ENCODE measurements at places on chromosomes 5 and 9.
A peak's percentile ranks its signal among the peaks of the same experiment; 100 is the strongest.

DNA sequence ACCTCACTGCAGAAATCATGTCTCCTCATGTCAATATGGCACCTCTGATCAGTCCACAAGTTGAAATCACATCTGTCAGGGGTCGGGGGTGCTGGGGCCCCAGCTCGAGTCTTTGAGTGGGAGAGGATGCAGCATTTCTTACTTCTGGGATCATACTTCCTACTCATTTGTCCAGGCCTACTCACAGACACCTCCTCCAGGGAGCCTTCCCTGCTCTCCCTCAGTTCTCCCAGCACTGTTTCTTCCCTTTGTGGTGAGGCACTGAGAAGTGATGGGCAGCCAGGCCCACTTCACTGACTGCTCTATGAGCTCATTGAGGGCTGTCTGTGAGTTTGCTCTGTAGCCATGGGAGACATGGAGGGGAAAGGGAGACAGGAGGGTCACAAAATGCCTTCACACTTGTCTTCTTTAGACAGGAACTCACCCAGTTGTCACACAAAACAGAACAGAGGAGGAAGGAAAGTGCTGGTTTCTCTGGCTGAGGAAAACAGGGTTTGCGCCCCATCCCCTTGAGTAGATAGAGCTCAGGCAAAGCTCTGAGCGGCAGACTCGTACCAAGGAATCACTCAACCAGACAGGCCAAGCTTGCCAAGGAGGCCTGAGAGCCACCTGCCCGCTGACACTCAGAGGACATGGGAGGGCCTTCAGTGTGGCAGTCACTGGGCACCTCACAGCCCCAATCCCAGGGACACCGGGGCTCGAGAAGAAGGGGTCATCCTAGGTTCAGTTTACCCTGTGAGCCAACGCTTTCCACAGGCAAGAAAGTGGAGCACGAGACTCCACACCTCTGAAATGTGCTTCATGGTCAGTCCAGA, 152.9 kb downstream of the GABBR2 start:
- DNase-seq = no peak
- H3K4me3 ChIP-seq = no peak overlapping the region
- H3K4me1 ChIP-seq = no peaks in the 10 kb centered on the region
- no peaks in the 10 kb centered on the region for H3K36me3 ChIP-seq

GRCh38 chr5:131164191-131165118, 601 bp downstream of the HINT1 start:
- H3K4me1 ChIP-seq = no peaks in the 10 kb centered on the region
- DNase-seq = peak; percentile 88
- no peaks in the 10 kb centered on the region for H3K27me3 ChIP-seq
- H3K4me3 ChIP-seq = peak overlapping the region; percentile 84

DNA sequence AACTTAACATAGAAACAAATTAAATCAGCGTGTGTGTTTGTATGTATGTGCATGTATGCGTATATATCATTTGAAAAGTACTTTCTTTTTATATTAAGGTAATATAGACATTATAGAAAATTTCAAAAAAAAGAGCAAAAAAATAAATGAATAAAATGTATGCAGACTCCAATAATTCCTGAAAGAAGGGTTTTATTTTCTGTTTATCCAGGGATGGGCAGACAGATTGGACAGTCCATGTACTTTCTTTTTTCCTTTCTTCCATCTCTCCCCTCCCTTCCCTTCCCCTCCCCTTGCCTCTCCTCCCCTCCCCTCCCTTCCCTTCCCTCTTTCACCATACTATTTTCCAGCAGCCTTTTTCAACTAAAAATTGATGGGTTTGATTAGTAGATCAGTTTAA, 123.8 kb downstream of the SGCD start:
- no peaks in the 10 kb centered on the region for H3K27me3 ChIP-seq
- no peak overlapping the region for H3K27ac ChIP-seq
- H3K4me3 ChIP-seq = no peak overlapping the region
- H3K4me1 ChIP-seq = no peaks in the 10 kb centered on the region
- H3K36me3 ChIP-seq = no peaks in the 10 kb centered on the region

- DNase-seq = no peak
- no peaks in the 10 kb centered on the region for H3K27me3 ChIP-seq
- H3K4me3 ChIP-seq = no peak overlapping the region
- H3K27ac ChIP-seq = no peak overlapping the region
- H3K4me1 ChIP-seq = no peaks in the 10 kb centered on the region
Observed at GRCh38 chr9:70427161-70427945, 12.9 kb upstream of the KLF9 start.

GRCh38 chr5:157267761-157268480, 2.0 kb downstream of the CYFIP2 start:
- no peaks in the 10 kb centered on the region for H3K36me3 ChIP-seq
- H3K4me3 ChIP-seq = no peak overlapping the region
- H3K27me3 ChIP-seq = no peaks in the 10 kb centered on the region
- H3K27ac ChIP-seq = no peak overlapping the region

GRCh38 chr5:36058776-36059175, 7.9 kb downstream of the UGT3A2 start:
- no peak overlapping the region for H3K4me3 ChIP-seq
- no peaks in the 10 kb centered on the region for H3K36me3 ChIP-seq
- no peaks in the 10 kb centered on the region for H3K27me3 ChIP-seq
- no peak overlapping the region for H3K27ac ChIP-seq
- no peak for DNase-seq
- H3K4me1 ChIP-seq = no peaks in the 10 kb centered on the region

- no peak for DNase-seq
- no peak overlapping the region for H3K27ac ChIP-seq
- H3K36me3 ChIP-seq = no peaks in the 10 kb centered on the region
- H3K4me1 ChIP-seq = no peaks in the 10 kb centered on the region
- H3K27me3 ChIP-seq = no peaks in the 10 kb centered on the region
Observed at GRCh38 chr5:159682623-159683022, 233.7 kb upstream of the ADRA1B start.

GRCh38 chr5:73352649-73353230, 95.8 kb downstream of the FOXD1 start:
- DNase-seq = no peak
- no peaks in the 10 kb centered on the region for H3K4me1 ChIP-seq
- H3K36me3 ChIP-seq = no peaks in the 10 kb centered on the region

DNA sequence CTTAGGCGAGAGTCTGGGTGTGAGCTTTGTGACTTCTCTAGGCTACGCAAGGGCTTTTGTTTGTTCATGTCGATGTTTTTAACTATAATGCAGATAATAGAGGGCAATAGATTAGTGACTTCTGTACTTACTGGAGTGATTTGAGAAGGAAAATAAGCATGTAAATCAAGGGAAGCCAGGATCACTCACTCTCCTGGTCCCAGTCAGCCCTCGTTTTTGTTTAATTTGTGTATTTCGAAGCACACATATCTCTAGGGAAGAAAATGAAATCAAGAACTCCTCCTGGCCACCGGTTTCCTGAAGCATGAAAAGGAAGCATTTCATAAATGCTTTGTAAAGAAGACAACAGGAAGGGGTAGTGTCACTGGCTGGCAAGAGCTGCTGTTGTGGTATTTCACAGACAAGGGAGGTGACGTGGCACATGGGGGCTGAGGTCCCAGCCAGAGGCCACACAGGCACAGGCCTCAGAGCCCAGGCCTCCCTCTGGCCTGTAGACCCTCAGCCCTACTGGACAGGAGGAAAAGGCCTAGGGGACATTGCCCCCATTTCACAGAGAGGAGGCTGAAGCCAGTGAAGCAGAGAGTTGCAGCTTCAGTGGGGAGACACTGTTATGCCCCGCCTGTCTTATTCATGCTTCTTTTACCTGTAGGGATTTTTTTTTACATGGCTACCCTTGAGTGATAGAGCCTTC, 34.1 kb downstream of the IRF1 start:
- peaks cover 6% of the 10 kb centered on the region for H3K4me1 ChIP-seq
- no peak overlapping the region for H3K4me3 ChIP-seq
- no peak for DNase-seq
- no peaks in the 10 kb centered on the region for H3K27me3 ChIP-seq
- no peaks in the 10 kb centered on the region for H3K36me3 ChIP-seq

- H3K36me3 ChIP-seq = no peaks in the 10 kb centered on the region
- no peak overlapping the region for H3K27ac ChIP-seq
- H3K27me3 ChIP-seq = no peaks in the 10 kb centered on the region
Observed at GRCh38 chr5:136208916-136209315, 16.0 kb upstream of the SMIM32 start.

DNA sequence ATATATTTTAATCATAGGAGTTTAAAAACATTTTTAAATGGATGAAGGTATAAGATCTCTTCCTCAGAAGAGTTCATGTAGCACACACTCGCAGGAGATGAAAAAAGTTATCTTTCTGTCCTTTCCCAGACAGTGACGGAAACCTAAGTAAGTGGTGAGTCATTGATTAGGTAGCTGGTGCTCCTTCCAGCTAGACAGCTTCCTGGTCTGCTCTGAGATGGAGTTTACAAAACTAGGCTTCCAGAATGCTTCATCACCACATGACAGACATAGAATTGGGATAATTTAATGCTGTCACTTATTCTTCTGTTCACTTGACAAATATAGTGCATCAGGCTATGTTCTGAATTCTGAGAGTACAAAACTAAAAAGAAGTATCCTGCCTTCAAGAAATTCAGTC, 2393.0 kb upstream of the C9orf72 start:
- H3K27ac ChIP-seq = no peak overlapping the region
- H3K27me3 ChIP-seq = no peaks in the 10 kb centered on the region
- peak; percentile 25 for DNase-seq
- no peak overlapping the region for H3K4me3 ChIP-seq
- H3K4me1 ChIP-seq = peaks cover 2% of the 10 kb centered on the region
- H3K36me3 ChIP-seq = no peaks in the 10 kb centered on the region

DNA sequence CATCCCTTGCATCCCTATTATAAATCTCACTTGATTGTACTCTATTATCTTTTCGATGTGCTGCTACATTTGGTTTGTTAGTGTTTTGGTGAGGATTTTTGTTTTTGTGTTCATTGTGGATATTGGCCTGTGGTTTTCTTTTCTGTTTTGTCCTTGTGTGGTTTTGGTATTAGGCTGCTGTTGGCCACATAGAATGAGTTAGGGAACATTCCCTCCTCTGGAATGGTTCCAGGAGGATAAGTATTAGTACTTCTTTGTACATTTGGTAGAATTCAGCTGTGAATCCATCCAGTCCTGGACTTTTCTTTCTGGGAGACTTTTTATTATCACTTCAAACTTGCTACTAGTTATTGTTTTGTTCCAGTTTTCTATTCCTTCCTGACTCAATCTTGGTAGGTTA, 287.2 kb downstream of the CWC27 start:
- H3K36me3 ChIP-seq = no peaks in the 10 kb centered on the region
- H3K4me1 ChIP-seq = peaks cover 8% of the 10 kb centered on the region
- H3K27me3 ChIP-seq = no peaks in the 10 kb centered on the region
- H3K27ac ChIP-seq = no peak overlapping the region
- DNase-seq = no peak

DNA sequence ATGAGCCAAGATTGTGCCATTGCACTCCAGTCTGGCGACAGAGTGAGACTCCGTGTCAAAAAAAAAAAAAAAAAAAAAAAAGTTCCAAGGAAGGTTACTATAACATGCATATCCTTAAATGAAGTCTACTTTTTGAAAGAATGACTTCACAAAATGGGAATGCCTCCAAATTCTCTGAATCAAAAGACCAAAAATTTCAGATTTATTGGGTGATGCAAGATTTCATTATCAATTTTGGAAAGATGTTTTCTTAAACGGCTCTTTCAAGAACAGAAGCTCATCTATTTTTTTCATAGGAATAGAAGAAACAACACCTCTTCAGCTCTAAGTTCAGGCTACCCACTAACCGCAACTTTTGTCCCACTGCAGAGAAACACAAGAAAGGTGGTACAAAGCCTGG, 69.9 kb downstream of the AUH start:
- no peak overlapping the region for H3K4me3 ChIP-seq
- H3K36me3 ChIP-seq = peaks cover 2% of the 10 kb centered on the region
- no peaks in the 10 kb centered on the region for H3K27me3 ChIP-seq

GRCh38 chr9:113454914-113455761, 8.4 kb upstream of the RGS3 start:
- peak; percentile 89 for DNase-seq
- no peaks in the 10 kb centered on the region for H3K36me3 ChIP-seq
- peaks cover 8% of the 10 kb centered on the region for H3K4me1 ChIP-seq
- H3K27me3 ChIP-seq = no peaks in the 10 kb centered on the region
- H3K27ac ChIP-seq = peak overlapping the region; percentile 100
- no peak overlapping the region for H3K4me3 ChIP-seq

GRCh38 chr9:97109194-97109811, 70.4 kb upstream of the CTSV start:
- H3K4me3 ChIP-seq = no peak overlapping the region
- H3K4me1 ChIP-seq = no peaks in the 10 kb centered on the region
- H3K27me3 ChIP-seq = no peaks in the 10 kb centered on the region
- peak; percentile 74 for DNase-seq
- no peaks in the 10 kb centered on the region for H3K36me3 ChIP-seq
- H3K27ac ChIP-seq = no peak overlapping the region

- H3K4me1 ChIP-seq = no peaks in the 10 kb centered on the region
- H3K27me3 ChIP-seq = no peaks in the 10 kb centered on the region
- no peak overlapping the region for H3K27ac ChIP-seq
- no peak overlapping the region for H3K4me3 ChIP-seq
- DNase-seq = no peak
Observed at GRCh38 chr5:102537011-102537410, 38.2 kb upstream of the SLCO6A1 start.

GRCh38 chr9:28163619-28164018, 590.3 kb upstream of the C9orf72 start:
- no peaks in the 10 kb centered on the region for H3K36me3 ChIP-seq
- no peaks in the 10 kb centered on the region for H3K4me1 ChIP-seq
- no peak overlapping the region for H3K4me3 ChIP-seq
- no peaks in the 10 kb centered on the region for H3K27me3 ChIP-seq

GRCh38 chr5:120236360-120236759, 227.7 kb upstream of the PRR16 start:
- H3K27ac ChIP-seq = no peak overlapping the region
- H3K4me1 ChIP-seq = no peaks in the 10 kb centered on the region
- H3K36me3 ChIP-seq = no peaks in the 10 kb centered on the region
- no peaks in the 10 kb centered on the region for H3K27me3 ChIP-seq

DNA sequence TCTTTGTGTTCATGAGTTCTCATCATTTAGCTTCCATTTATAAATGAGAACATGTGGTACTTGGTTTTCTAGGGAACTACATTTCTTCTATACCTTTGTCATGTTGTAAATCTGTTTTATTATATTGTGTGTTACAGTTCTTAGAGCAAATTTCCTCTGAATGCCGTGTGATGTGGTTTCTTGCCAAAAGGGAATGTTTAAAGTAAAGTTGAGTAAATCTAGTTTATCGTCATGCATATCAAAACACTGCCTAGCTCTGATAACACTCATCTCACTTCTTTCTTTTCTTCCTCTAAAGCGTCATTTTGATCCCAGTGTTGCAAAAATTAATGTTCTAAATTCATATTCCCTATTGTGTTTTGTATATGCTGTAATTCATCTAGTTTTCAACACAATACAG, 295.4 kb upstream of the HAPLN1 start:
- no peak overlapping the region for H3K27ac ChIP-seq
- H3K4me3 ChIP-seq = no peak overlapping the region
- no peaks in the 10 kb centered on the region for H3K4me1 ChIP-seq
- H3K27me3 ChIP-seq = no peaks in the 10 kb centered on the region

All from trophoblast cell (in vitro differentiated cells and primary cell).